Stimulated activated CD4-positive, alpha-beta T cell treated with anti-CD3 and anti-CD28 coated beads, Interleukin-4, amount 100 ng/mL, for 48 hours (primary cell): ENCODE measurements at places on chromosomes 6 and 20.

GRCh38 chr6:157316871-157317814 is 6.2 kb downstream of the TMEM242 start:
- no peak for DNase-seq

DNA sequence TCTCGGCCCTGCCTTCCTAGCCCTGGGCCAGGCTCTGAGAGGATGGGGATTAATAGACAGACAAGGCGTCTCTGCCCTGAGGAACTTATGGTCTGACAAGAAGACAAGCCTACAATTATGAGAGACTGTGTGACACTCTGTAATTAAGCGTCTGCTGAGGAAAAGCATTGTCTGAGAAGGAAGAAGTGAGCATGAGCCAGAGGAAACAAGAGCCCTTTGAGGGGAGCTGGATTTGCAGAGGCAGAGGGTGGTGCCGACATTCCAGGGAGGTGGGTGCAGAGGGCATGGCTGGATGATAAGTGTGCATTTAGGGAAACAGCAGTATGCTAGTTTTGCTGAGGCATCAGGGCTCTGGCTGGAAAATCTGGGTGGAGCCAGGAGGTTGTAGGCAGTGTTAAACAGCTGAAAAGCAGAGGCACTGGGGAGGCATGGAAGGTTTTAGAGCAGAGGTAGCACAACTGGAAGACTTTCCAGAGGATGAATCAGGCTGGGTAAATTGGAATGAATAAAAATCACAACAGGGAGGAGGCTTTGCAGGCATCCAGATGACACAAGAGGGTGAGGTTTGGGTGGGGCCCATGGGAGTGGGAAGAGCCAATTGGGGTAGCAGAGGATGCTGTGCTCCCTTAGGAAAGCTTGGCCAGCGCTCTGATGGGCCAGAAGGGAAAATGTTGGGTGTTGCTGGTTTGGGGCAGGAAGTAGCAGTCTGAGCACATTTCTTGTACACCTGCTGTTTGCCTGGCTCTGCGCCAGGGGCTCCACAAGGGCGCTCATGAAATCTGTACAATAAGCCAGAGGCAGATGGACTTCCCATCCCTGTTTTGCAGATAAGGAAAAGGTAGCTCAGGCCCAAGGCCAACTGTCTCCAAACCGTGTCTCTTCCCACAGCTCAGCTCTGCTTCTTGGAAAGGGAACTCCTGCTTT is 74.0 kb upstream of the MYL9 start:
- no peak for DNase-seq

DNA sequence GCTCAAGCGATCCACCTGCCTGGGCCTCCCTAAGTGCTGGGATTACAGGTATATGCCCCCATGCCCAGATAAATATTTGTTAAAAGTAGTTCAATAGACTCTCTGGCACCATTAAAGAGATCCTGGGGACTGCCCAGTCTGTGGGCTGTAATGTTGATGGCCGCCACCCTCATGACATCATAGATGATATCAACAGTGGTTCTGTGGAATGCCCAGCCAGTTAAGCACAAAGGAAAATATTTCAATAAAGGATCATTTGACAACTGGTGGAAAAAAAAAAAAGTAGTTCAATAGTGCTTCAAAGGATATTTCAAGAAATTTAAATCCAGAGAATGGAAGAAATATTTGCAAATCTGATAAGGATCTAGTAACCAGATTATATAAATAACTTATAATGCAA is 1.5 kb upstream of the CRIP3 start:
- no peak for DNase-seq

- no peak for DNase-seq
Measured at GRCh38 chr6:167351656-167352345, 26.9 kb downstream of the TTLL2 start.

DNA sequence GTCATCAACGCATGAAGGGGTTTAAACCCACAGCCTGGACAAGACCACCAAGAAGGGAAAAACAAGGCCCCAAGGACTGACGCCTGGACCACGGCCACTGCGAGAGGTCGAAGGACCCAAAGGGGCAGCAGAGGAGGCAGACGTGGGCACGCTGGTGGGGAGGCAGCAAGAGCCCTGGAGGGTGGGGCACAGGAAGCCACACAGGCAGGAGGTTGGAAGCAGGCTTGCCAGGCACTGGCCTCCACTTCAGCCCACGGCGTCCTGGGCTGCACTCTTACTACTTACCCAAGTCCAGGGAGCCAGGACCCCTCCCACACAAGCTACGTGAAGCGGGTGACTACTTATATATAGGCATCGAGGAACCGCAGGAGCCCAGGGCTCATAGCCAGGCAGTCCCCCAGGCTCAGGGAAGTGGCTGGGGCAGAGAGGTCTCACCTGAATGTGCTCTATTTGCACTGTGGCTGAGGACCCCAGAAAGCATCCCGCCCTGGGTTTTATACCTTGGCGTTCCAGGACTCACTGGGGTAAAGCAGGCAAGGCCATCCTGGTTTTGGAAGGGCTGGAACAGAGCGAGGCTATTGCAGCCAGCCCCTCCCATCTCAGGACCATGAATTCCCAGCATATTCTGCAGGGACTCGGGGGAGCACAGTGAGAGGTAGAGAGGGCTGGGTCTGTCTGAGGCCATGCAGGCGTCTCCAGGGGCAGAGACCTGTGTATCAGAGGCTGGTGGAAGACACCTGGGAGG is 113.8 kb upstream of the AFDN start:
- DNase-seq: no peak

DNA sequence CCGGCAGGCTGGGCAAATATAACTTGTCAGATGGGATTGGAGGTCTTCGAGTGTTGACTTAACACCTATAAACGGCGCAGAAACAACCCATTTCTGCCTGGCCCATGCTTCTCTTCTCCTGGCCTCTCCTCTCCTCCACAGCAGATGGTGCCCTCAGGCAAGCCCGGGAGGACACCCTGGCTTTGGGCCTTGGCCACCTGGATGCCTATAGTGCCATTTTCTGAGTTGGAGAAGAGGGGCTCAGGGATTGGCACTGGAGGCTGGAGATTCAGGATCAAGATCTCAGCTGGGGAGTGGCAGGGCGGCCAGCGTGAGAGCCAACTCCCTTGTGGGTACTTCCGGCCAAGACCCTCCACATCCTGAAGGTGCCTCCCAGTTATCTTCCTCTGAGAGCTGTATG is 211.9 kb upstream of the PMEPA1 start:
- DNase-seq: no peak

DNA sequence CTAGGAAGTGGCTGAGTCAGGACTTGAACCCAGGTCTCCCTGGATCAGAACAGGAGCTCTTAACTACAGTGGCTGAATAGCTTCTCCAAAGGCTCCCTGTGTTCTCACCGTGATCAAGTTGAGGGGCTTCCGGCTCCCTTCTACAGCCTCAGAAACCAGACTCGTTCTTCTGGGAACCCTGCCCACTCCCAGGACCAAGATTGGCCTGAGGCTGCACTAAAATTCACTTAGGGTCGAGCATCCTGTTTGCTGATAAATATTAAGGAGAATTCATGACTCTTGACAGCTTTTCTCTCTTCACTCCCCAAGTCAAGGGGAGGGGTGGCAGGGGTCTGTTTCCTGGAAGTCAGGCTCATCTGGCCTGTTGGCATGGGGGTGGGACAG is 44.6 kb upstream of the TTPAL start:
- DNase-seq: no peak
